ENCODE measurements at places on chromosomes 6 and 20. TPM values are rescaled to one million over a fixed set of nuclear protein-coding genes. Genes with fewer than 3 reads are reported as not detected.
A peak's percentile ranks its signal among the peaks of the same experiment; 100 is the strongest.

SAMD5 gene
- total RNA-seq = 0.36 TPM

RIPPLY2 gene
- not detected for total RNA-seq

DOK5 gene
- total RNA-seq = 8.8 TPM

GJA10 gene
- total RNA-seq = not detected

IL17F gene
- not detected for total RNA-seq

GPLD1 gene
- 0.23 TPM for total RNA-seq

LYRM2 gene
- 40.2 TPM for total RNA-seq

GPSM3 gene
- total RNA-seq = 2.9 TPM

PLA2G7 gene
- total RNA-seq = not detected

SALL4 gene
- not detected for total RNA-seq

LY6G6F gene
- not detected for total RNA-seq

OR2J3 gene
- total RNA-seq = not detected

DNA sequence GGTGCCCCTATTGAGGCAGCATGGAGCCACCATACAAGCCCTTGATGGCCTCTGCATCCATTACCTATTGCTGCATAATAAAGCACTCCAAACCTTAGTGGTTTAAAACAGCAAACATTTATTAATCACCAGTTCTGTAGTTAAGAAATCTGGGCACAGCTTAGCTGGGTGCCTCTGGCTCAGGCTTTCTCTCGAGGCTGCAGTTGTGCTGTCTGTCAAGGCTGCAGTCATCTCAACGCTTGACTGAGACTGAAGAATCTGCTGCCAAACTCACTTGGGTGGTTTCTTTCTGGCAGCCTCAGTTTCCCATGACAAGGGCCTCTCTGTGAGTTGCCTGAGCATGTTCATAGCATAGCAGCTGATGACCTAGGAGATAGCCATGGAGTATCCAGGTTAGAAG is 207.4 kb upstream of the LRFN2 start:
- H3K4me1 ChIP-seq = peaks cover 14% of the 10 kb centered on the region
- H3K27ac ChIP-seq = peak overlapping the region; percentile 50
- H3K4me3 ChIP-seq = no peak overlapping the region
- no peaks in the 10 kb centered on the region for H3K27me3 ChIP-seq
- H3K36me3 ChIP-seq = no peaks in the 10 kb centered on the region

DNA sequence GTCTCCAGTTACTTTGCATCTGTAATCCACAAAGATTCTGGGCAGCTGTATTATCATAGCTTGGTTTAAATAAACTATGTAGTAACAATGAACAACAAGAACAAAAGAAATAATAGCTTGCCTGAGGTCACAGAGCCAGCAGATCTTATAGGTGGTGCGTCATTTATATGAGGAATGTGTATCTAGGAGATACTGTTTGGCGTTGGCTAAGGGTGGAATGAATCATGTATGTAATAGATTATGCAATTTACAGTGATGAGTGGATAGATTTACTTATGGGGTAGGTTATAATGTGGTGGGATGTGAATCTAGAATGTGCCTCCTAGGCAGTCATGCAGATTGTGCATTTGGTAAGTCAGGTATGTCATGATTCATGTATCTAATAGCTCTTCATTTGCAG is 42.8 kb downstream of the HNF4A start:
- no peak overlapping the region for H3K4me3 ChIP-seq
- DNase-seq = no peak
- no peak overlapping the region for H3K27ac ChIP-seq
- peaks cover 3% of the 10 kb centered on the region for H3K27me3 ChIP-seq
- H3K4me1 ChIP-seq = no peaks in the 10 kb centered on the region

- no peaks in the 10 kb centered on the region for H3K27me3 ChIP-seq
- no peak overlapping the region for H3K4me3 ChIP-seq
- no peaks in the 10 kb centered on the region for H3K4me1 ChIP-seq
- no peak for DNase-seq
- H3K36me3 ChIP-seq = no peaks in the 10 kb centered on the region
- H3K27ac ChIP-seq = no peak overlapping the region
These were observed 70.2 kb downstream of the B3GAT2 start for GRCh38 chr6:70886661-70887060.

DNA sequence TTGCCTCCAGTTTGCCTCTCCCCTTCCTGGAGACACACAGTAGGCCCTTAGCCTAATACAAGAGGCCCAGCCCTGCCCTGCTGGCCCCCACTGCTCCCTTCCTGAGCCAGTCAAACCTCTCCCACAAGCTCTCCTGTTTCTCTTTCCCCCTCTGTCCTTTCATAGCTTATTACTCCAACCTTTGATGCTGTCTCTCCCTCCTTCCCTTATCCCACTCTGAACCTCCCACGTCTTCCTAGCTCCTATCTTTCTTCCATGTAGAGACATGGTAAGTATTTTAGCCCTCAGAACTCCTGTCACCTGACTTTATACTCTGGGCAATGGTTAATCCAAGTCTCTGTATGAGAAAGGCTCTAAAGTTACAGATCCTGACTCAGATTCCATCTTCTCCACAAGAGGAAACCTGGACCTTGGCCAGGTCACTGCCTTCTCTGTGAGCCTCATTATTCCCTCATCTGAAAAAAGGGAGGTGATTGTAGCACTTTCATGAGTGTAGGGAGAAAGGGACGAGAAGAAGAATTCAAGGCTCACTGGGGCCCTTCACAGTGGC is 6.7 kb downstream of the TGIF2 start:
- DNase-seq = no peak
- no peak overlapping the region for H3K27ac ChIP-seq
- H3K36me3 ChIP-seq = no peaks in the 10 kb centered on the region
- H3K27me3 ChIP-seq = peaks cover 4% of the 10 kb centered on the region
- no peak overlapping the region for H3K4me3 ChIP-seq
- peaks cover 5% of the 10 kb centered on the region for H3K4me1 ChIP-seq

DNA sequence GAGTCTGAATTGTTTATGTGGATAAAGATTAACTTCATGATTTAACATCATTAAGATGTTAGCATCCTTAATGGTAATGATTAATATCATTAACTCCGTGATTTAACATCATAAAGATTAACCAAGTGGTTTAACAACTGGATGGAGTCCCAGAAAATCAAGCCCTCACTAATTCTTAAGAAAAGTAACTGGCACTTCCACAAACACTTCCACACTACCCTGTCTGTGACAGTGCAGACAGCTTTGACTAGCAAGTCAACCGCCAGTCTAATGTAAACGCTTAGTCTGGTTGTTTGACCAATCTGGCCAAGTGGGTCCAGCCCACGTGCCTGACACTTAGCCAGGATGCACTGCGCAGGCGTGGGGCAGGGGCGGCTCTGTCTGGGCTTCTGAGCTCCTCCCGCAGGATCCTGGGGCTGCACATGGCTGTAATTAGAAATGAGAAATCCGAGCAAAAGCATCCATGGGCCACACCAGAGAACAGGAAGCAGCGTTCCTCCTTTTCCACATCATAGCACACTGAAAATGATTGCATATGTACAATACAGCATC is 424.2 kb downstream of the FOXA2 start:
- no peaks in the 10 kb centered on the region for H3K27me3 ChIP-seq
- no peak overlapping the region for H3K4me3 ChIP-seq

GRCh38 chr6:31414771-31415265 is 11.4 kb downstream of the MICA start:
- no peaks in the 10 kb centered on the region for H3K27me3 ChIP-seq
- no peaks in the 10 kb centered on the region for H3K4me1 ChIP-seq
- H3K36me3 ChIP-seq = peaks cover 35% of the 10 kb centered on the region
- H3K4me3 ChIP-seq = no peak overlapping the region
- DNase-seq = no peak

- H3K27me3 ChIP-seq = peaks cover 3% of the 10 kb centered on the region
- no peaks in the 10 kb centered on the region for H3K4me1 ChIP-seq
- no peak overlapping the region for H3K4me3 ChIP-seq
These were observed 178.5 kb downstream of the KIF6 start for GRCh38 chr6:39546731-39547130.

GRCh38 chr6:28922004-28922820 is 1.6 kb downstream of the TRIM27 start:
- H3K4me3 ChIP-seq = peak overlapping the region; percentile 87
- no peaks in the 10 kb centered on the region for H3K27me3 ChIP-seq
- peaks cover 4% of the 10 kb centered on the region for H3K36me3 ChIP-seq
- H3K4me1 ChIP-seq = peaks cover 16% of the 10 kb centered on the region

DNA sequence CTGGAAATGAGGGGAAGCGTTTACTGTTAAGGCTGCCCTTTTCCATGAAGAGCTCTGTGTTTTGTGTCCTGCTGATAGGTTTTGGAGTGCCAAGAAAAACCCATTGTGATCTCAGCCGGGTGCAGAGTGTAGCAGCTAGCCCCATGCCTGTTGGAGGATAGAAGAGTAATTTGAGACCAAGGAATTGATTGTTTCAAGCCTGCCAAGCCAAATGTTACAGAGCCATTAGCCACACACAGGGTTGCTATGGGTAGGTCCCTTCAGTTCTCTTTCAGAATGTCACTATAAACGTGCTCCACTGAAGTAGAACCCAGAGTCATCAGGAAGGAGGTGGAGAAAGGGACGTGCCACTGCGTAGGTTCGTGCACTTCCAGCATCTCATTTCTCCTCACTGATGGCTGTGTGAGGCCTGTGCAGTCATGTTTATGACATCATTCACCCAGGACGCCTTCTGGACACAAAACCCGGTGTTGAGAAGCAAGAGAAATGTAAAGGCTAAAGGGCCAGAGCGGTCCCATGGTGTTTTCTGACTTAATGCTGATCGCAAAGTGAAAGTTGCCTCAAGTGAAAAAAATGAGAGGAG is 6.6 kb downstream of the GMPR start:
- peak overlapping the region; percentile 11 for H3K4me3 ChIP-seq
- H3K4me1 ChIP-seq = peaks cover 67% of the 10 kb centered on the region
- peak overlapping the region; percentile 99 for H3K27ac ChIP-seq
- no peak for DNase-seq

GRCh38 chr6:111605100-111605751 is 452 bp downstream of the TRAF3IP2 start:
- H3K4me1 ChIP-seq = peaks cover 45% of the 10 kb centered on the region
- H3K4me3 ChIP-seq = peak overlapping the region; percentile 67
- H3K27ac ChIP-seq = peak overlapping the region; percentile 99
- H3K36me3 ChIP-seq = no peaks in the 10 kb centered on the region

- no peaks in the 10 kb centered on the region for H3K27me3 ChIP-seq
- H3K4me3 ChIP-seq = peak overlapping the region; percentile 27
- H3K36me3 ChIP-seq = no peaks in the 10 kb centered on the region
- peaks cover 18% of the 10 kb centered on the region for H3K4me1 ChIP-seq
- H3K27ac ChIP-seq = peak overlapping the region; percentile 75
These were observed 59.7 kb upstream of the EEF1A1 start for GRCh38 chr6:73580247-73581149.

GRCh38 chr6:167115054-167115453 is 7.8 kb upstream of the CCR6 start:
- no peak overlapping the region for H3K27ac ChIP-seq
- no peaks in the 10 kb centered on the region for H3K36me3 ChIP-seq
- H3K4me1 ChIP-seq = no peaks in the 10 kb centered on the region
- H3K4me3 ChIP-seq = no peak overlapping the region
- H3K27me3 ChIP-seq = peaks cover 5% of the 10 kb centered on the region

GRCh38 chr6:167152862-167153261 is 4.9 kb downstream of the GPR31 start:
- no peak for DNase-seq
- no peak overlapping the region for H3K27ac ChIP-seq
- no peak overlapping the region for H3K4me3 ChIP-seq
- H3K36me3 ChIP-seq = no peaks in the 10 kb centered on the region
- H3K4me1 ChIP-seq = no peaks in the 10 kb centered on the region

GRCh38 chr6:130152908-130153510 is 69.7 kb downstream of the SAMD3 start:
- no peaks in the 10 kb centered on the region for H3K4me1 ChIP-seq
- no peak overlapping the region for H3K27ac ChIP-seq
- no peak overlapping the region for H3K4me3 ChIP-seq
- no peak for DNase-seq

DNA sequence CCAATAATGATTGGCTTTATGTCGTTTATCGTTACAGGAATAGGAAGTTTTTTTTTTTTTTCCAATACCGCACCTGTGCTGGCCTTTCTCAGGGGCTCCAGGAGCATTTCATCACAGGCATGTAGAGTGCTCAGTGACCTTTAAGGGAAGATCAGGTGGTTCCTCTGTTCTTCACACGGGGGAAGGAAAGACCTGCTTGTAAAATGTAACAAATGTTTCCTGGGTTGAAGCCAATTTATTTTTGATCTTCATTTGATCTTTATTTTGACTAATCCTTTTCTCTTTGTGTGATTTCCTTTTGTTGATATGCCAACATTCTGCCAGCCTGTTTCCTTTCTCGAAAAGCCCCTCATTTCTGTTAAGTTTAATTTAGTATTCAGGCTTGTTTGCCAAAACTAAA is 61.9 kb upstream of the HBS1L start:
- no peaks in the 10 kb centered on the region for H3K27me3 ChIP-seq
- H3K4me1 ChIP-seq = no peaks in the 10 kb centered on the region
- no peak overlapping the region for H3K4me3 ChIP-seq
- no peaks in the 10 kb centered on the region for H3K36me3 ChIP-seq
- H3K27ac ChIP-seq = no peak overlapping the region
- no peak for DNase-seq

DNA sequence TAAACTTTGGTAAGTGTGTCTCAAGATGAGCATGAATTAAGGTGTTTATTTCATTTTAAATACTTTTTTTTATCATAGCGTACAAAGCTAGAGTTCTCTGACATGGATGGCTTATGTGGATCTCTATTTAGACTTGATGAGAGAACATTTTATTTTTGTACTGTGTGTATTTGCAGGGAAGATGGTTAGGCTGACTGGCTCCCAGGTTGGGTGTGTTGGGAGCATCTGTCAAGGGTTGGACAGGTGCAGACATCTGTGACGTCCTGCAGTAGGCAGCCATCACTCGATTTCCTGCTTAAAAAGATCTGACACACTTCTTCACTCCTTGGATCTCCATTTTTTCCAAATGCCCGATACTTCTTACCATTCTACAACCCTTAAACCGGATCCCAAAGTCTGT is 221.9 kb upstream of the QKI start:
- no peaks in the 10 kb centered on the region for H3K27me3 ChIP-seq
- peaks cover 12% of the 10 kb centered on the region for H3K4me1 ChIP-seq
- no peak for DNase-seq
- no peak overlapping the region for H3K4me3 ChIP-seq

GRCh38 chr6:34170346-34170745 is 24.5 kb upstream of the GRM4 start:
- H3K4me3 ChIP-seq = no peak overlapping the region
- H3K27ac ChIP-seq = no peak overlapping the region
- H3K27me3 ChIP-seq = no peaks in the 10 kb centered on the region
- H3K36me3 ChIP-seq = no peaks in the 10 kb centered on the region
